ENCODE measurements at places on chromosomes 6 and 20.

DNA sequence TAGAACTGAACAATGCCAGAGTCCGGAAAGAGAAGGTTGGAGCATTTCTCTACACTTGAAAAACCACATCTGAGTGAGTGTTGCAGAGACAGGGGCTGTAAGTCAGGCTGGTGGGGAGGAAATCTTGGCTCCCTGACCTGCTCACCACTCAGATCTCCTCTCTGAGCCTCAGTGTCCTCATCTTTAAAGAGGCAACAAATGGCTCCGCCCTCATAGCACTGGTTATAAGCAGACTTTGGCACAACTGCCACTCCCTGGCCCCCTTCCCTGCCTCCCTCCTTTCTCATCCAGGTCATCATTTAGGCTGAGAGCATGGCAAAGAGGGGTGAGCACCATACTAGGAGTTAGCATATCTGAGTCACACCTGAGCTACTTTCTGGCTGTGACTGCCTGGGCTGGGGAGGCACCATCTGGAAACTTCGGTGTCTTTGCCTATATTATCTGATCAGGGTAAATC, 10.6 kb downstream of the SIRPG start:
- DNase-seq = no peak

DNA sequence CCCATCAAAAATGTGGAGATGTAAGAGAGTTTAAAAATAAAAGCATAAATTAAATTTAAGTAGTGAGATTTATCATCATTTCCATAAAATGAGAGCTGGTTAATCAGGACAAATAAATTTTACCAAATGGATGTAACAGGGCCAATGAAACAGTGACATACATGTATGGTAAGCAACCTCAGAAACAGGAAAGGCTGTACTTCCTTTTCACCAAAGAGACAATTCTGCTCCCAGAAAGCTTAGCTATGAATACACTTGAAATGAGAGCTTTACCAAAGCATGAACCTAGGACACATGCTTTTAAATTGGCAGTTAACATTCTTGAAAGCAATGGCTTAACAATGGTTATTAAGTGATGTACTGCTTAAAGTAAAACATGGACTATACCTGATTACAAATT, 12.1 kb upstream of the UBE2J1 start:
- no peak for DNase-seq

DNA sequence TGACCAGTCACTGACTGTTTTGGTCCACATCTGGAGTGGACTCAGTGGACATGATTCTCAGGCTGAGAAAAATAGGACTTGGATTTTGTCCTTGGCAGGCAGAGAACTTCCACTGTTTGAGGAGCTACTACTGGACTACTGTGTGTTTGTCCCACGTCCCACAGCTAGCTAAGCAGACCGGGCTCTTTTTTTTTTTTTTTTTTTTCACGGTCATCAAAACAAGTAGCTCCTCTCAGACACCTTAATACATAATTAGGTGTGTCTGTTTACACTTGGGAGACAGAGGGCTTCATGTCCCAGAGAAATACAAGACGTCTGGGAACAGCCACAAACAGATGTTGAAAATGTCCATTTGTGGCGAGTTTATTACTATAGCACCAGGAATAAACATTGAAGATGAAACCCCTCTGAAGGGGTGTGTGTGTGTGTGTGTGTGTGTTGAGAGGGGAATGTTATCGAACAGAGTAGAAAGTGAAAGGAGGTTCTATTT, 155.0 kb upstream of the SUPT3H start:
- DNase-seq = no peak

DNA sequence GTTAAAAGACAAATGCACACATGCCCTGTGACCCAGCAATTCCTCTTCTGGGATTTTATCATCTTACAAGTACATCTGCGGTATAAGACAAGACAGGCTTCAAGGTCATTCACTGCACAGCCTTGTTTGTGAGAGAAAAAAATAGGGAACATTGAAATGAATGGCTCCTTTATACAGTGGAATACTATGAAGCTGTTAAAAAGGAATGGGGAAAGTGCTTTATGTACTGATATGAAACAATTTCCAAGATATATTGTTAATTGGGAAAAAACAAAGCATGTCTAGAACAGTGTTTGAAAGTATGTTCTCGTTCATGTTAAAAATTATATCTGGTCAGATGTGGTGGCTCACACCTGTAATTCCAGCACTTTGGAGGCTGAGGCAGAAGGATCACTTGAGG, 25.4 kb downstream of the PDRG1 start:
- no peak for DNase-seq

- DNase-seq = no peak
Measured at GRCh38 chr20:40293740-40294139, 395.3 kb downstream of the MAFB start.

DNA sequence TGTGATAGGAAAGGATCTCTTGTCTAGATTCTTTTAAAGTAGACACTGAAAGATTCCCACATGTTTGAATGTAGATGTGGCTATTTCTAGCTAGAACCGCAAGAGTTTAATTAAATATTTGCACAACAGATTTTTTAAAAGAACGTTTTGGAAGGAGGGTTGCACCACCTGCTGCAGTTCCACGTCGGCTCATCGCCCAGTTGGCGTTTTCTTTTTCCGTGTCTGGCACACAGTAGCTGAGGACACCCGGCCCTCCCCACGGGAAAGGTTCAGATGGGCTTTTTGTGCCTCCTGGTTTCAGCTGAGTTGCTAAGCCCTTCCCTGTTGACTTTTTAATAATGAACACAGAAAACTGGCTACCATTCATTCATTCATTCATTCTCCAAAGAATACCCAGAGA, 41.8 kb upstream of the DOK5 start:
- no peak for DNase-seq

GRCh38 chr6:12233693-12234571, 56.2 kb upstream of the EDN1 start:
- DNase-seq = no peak

DNA sequence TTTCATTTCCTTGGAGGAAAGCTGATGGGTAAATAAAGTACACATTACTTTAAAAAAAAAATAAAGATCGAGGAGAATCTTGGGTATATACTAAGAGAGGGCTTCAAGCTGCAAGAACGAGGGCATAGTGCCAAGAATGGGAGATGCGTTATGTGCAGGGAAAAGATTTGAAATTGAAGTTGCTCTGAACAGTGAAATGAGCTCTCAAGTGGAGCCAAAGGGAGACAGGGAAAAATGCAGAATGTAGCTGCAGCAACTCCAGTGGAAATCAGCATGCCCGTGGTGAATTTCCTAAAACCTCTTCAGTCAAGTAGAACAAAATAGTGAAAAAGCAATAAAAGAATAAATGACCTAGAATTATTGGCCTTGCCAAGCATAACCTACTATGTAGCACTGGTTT, 11.4 kb upstream of the COL9A1 start:
- no peak for DNase-seq

DNA sequence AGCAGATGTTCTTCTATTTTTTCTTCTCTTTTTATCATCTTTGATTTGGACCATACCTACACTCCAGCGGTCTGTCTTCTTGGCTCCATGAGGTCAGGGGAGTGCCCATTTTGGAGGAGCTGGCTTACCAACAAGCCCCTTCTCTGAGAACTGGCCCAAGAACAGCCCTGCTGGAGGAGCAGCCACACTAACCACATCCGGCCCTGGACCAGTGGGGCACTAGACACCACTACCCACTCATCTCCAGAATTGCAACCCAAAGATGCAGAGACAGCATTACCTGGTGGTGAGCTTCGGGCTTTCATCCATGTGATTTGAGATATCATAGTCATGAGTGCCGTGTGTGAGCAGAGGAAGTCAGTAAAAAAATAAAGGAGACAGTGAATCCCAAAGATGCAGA, 599.4 kb upstream of the CDH4 start:
- no peak for DNase-seq

- no peak for DNase-seq
Measured at GRCh38 chr6:120214088-120214499, 864.5 kb upstream of the MAN1A1 start.

DNA sequence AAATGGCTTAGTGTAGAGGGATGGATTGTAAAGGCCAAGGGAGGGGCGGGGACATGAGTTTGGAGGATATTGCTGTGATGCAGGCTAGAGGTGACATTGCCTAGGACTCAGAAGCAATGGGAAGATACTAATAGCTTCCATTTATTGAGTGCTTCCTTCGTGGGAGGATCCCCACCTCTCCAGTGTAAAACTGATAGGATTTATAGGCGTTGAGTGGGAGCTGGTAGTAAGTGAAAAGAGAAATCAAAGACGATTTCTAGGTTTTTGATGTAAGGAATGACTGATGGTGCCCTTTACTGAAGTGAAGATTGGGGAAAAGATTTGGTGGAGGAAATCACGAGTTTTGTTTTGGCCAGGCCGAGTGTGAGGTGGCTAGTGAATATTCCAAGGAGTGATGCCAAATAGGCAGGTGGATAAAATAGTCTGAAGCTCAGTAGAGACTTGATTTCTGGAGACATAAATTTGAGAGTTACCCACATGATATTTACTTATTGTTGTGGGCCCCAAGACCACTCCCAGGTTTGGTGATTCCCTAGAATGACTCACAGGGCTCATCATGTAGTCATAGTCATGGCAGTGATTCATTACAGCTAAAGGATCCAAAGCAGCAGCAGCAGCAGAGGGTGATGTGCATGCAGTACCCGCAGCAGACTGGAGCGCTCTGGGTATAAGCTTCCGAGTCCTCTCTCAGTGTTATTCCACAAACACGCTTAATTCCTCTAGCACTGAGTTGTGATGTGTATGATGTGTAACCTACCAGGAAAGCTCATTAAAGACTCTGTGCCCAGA, 10.2 kb downstream of the RPRD1B start:
- DNase-seq = no peak

DNA sequence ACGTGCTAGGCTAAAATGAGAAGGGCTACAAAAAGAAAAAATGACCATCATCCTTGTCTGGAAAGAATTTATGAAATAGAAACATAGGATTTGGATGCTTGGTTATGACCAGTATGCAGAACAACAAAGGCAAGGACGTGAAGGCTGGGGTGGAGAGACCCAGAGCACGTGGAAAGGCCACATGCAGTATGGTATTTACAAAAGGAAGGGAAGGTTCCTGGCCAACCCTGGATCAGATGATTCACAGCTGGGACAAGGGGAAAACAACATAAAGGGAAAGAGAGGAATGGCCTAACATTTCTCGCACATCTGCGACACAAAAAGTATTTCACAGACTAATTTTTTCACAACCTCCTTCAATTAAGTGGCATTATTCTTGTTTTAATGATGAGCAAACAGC, 8.2 kb downstream of the STX7 start:
- no peak for DNase-seq

- DNase-seq = no peak
Measured at GRCh38 chr6:160400446-160400845, 52.3 kb downstream of the SLC22A3 start.

GRCh38 chr6:109867009-109867969, 110.8 kb upstream of the GPR6 start:
- no peak for DNase-seq

DNA sequence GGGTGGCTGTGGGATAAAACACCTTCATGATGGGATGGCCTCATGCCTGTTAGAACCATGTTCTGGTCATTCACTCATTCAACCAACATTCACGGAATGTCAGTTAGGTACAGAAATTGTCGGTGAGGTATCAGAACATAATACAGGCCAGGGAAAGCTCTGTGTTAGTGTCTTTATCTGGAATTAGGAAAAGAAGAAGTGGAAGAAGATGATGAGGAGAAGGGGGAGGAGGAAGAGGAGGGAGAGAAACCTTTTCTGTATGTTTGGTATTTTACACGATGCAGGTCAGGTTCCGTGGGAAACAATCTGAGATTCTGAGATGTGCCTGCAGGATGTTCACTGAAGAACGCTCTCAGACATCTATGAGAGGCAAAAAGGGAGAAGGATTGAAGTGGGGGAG, 5.6 kb downstream of the ADTRP start:
- no peak for DNase-seq

- DNase-seq = no peak
Measured at GRCh38 chr20:33130568-33131061, 37.3 kb upstream of the BPIFA2 start.

GRCh38 chr20:59318201-59318790, 17.9 kb downstream of the EDN3 start:
- no peak for DNase-seq

DNA sequence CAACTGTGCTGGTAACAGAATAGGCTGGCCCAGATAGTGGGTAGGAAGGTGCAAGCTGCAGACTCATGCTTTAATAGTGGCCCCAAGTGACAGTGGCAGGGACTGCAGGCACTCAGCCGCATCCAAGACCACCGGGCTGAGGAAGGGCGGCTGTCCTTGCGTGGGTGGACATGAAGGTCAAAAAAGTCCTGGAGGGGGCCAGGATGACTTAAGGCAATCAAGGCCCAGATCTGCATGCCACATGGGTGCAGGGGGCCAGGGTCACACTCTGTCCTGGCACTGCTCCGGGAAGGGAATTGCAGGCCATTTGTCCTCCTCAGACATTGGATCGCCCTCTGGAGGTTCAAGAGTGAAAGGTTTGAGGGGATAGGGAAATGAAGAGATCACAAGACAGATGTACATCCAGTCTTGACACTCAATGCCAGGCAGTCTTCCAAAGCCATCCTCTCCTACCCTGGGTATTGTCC, 10.4 kb upstream of the VNN2 start:
- DNase-seq = no peak

GRCh38 chr20:20836836-20837235, 124.4 kb upstream of the RALGAPA2 start:
- no peak for DNase-seq

DNA sequence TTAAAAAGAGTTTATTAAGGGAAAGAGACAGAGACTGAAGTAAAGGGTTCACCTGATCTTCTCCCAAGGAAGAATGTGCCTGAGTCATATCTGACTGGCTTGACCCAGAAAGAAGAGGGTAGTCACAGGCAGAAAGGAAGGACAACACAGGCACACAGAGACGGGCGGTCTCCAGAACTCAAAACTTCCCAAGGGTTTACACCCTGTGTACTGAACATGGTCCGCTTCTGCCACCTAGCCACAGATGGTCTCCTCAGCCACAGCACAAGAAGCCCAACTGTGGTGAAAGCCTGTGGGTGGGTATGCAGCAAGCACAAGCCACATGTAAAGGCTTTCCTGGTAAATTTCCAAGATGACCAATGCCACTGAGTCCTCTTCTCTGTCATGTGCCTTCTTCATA, 17.2 kb downstream of the UNC5CL start:
- DNase-seq = no peak

DNA sequence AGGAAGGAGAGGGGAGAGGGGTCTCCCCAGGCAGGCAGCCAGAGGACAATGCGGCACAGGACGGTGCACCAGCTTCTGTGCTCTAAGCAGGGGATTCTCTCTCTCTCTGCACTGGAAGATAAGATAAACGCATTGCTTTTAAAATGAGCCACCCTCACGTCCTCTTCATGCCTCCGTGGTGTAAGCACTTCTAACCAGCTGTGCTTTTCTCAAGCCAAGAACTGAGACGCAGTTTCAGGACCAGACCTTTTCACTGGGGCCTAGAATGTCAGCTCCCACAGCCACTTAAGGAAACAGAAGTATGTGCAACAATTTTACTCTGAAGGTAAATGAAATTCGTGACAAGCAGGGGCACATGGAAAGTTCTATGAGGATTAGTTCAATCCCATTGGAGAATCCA, 82.4 kb downstream of the PSMB1 start:
- DNase-seq = no peak

GRCh38 chr20:46946796-46947195, 52.2 kb downstream of the EYA2 start:
- DNase-seq = no peak

GRCh38 chr20:60490217-60491050, 532.2 kb downstream of the CDH26 start:
- DNase-seq = no peak

GRCh38 chr6:159978291-159979135, 9.6 kb downstream of the IGF2R start:
- no peak for DNase-seq
